ENCODE measurements at places on chromosomes 1 and 21.

DNA sequence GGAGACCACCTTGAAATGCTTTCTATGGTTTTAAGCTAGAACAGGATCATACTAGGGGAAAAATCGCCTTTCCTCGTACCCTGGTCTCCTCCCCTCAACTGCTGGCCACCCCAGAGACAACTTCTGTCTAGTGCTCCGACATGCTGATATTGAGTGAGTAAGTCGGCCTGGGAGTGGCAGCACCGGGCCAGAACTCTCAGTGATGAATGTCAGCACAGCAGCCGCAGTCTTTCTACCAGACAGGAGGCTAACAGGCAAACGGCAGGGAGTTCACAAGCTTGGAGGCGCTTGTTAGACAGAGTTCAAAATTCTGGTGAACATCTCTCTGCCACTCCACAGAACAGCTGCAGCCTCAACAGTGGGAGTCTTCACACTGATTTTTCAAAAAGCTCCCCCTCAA lies 716.9 kb downstream of the ADGRL2 start:
- DNase-seq = no peak

DNA sequence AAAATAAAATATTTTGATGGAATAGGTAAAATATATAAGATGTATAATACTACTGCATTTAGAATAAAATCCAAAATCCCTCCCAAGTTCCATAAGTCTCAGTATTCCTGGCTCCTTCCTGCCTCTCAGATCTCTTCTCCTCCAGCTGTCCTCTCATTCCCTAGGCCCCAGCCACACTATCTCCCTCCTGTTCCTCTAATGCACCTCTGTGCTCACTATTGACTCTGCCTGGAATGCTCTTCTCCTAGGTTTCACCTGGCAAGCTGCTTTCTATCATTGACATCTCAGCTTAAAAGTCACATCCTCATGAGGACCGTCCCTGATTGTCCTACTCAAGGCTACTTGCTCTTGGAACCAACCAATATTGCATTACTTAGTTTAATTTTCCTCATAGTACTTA lies 7.2 kb downstream of the NME7 start:
- no peak for DNase-seq

GRCh38 chr21:20591284-20591683 lies 406.9 kb upstream of the NCAM2 start:
- DNase-seq = no peak

DNA sequence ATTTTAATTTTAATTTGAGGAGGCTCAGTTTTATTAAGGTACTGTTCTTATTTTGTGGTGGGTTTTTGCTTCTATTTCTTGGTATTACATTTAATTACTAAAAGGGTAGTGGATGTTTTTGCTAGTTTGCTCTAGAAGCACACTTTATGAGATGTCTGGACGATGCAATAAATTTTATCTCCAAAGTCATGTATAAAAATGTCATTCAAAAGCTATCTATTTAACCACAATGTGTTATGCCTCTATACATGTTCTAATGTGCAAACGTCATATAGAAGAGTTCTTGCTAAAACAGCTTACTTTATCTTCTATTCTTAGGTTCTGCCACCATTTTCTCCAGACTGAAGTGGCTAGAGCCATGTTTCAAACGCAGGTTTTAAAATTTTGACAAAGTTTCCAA lies 12.9 kb upstream of the MPC2 start:
- no peak for DNase-seq

GRCh38 chr1:37084013-37084412 lies 49.7 kb upstream of the GRIK3 start:
- DNase-seq = no peak

GRCh38 chr1:206716159-206716869 lies 31.6 kb downstream of the MAPKAPK2 start:
- no peak for DNase-seq

DNA sequence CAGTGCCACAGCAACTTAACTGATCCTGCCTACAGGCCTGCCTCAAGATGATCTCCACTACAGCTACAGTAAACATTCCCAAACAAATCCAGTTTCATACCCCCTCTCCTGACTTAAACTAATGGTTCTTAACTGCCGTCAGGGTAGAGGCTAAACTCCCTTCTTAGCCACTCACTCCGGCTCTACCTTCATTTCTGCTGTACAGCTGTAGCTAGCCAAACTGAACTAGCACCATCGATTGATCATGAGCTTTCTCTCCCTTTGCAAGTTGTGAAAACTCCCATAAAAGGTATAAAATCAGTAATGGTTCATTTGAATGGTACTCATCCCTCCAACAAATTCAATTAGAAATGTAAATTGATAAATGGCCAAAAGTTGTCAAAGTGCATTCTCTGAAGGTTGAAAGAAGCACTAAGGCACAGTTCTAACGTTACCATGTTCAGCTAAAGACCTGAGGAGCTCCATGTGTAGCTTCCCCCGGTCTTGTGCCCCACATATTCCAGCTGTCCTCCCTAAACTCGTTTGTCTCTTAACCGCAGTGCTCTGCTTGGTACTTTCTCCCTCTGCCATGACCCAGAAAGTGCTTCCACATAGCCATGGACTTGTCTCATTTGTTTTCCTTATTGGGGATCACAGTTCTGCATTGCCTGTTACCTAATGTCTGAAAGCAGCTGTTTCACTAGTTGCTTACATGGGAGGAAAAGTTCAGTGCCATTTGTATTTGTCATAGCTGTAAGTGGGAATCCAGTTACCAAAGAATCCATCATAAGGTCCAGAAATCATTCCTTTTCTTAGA lies 49.8 kb downstream of the DHX9 start:
- DNase-seq = no peak

DNA sequence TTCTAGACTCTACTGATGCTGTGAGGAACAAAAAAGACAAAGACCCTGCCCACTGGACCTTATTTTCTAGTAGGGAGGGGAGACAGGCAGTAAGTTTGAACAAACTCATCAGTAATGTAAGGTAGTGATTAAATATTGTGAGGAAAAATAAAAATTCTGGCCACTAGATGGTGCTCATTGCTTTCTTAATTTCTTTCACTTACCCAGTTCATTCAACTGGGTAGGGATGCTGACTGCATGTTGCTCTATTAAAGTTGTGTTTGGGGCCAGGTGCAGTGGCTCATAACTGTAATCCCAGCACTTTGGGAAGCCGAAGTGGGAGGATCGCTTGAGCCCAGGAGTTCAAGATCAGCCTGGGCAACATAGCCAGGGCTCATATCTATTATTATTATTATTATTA lies 6.3 kb upstream of the KYAT3 start:
- no peak for DNase-seq

DNA sequence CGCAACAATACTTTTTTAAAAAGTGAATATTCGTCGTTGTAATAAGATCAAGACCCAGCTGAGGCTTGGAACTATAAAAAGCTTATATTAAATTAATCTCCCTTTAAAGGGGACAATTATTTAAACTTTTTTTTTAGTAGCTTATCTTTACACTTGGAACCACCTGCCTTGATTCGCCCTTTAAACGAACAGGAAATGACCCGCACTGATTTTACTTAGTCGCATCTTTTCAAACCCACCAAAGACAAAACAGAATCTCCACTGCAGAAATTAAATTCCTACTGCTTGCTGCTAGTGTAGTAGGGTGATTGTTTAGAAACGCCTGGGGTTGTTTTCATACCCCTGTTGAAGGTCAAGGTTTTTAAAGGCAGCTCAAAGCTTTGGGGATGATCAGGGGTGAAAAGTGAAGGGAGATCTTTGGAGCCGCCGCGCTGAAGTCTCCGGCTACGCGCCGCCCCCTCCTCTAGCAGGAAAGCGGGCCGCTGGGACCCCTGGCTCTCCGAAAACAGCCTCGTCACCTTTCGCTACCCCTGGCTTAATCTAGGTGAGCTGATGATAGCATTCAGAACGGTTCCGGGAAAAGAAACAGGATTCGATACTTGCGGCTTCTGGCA lies 163.4 kb downstream of the RUNX1 start:
- no peak for DNase-seq

GRCh38 chr1:168224991-168225390 lies 813 bp upstream of the SFT2D2 start:
- DNase-seq = no peak

Measured in CD4-positive, alpha-beta T cell treated with Interferon gamma for 1 hour (primary cell).